ENCODE measurements at places on chromosomes 12 and 14.

- DNase-seq, result no peak
These were observed 33.5 kb upstream of the EVL start for GRCh38 chr14:100031506-100032281.

GRCh38 chr14:50932156-50932555 is 12.1 kb downstream of the PYGL start:
- no peak for DNase-seq

DNA sequence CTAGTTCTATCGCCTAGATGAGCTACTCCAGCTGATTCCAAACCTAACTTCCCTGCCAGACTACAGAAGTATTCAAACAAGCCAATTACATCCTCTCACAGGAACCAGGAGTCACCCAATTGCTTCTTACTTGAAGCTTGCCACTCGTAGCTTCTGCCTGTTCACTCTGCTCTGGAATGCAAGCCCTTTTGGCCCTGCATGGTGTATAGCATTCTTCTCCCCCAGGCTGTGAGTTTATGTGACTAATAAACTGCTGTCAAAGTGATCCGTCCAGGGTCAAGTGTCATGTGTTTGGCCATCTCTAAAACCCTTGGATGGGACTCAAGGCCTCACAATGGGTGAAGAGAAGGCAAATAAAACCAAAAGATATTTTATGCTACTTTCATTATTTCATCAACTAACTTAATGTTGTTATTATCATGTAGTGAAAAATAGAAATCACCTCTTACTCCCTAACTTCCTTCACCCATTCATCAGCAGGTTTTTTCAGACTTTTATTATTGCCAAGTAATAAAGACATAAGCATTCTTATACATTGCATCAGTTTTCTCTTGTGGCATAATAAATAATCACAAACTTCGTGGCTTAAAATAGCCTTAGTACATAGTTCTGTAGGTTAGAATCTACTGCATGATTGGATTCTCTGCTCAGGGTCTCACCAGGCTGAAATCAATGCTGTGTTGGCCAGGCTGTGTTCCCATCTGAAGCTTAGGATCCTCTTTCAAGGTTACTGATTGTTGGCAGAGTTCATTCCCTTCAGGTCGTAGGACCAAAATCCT is 1981.7 kb upstream of the FLRT2 start:
- DNase-seq, result no peak

GRCh38 chr12:63997198-63997597 is 152.7 kb downstream of the SRGAP1 start:
- no peak for DNase-seq

DNA sequence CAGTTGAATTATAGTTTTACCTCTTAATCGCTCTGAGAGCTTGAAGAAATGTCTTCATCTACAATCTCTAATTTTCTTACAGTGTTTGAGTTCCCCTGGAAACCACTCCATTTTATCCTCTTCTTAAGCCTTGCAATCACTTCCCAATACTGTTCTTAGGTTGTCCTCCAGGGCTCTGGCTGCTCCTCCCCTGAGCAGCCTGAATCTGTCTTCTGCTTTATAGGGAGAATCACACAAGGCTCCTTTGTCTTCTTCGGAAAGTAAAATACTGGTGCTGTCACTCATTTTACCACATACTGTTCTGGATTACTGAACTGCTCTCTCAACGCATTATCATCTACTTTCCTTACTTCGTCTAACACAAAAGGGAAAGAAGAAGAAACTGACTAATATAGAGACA is 133.7 kb downstream of the MDGA2 start:
- no peak for DNase-seq

GRCh38 chr14:99706107-99706900 is 22.2 kb downstream of the CYP46A1 start:
- no peak for DNase-seq

DNA sequence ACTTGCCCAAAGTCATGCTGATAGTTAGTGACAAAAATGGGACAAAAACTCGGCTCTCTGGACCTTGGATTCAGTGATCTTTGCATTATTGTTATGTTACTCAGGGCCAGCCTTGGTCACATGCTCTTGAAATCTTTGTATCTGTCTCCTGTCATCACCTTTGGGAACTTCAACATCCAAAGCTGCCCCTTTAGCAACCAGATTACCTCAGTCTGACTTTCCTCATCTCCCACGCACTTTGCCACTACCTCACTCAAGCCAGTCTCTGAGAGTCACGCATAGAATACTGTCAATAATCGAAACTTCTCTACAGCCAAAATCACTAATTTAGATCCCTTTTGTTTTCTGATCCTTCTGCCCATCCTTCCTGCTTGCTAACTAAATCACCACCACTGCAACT is 90.8 kb upstream of the DAAM1 start:
- DNase-seq, result no peak

DNA sequence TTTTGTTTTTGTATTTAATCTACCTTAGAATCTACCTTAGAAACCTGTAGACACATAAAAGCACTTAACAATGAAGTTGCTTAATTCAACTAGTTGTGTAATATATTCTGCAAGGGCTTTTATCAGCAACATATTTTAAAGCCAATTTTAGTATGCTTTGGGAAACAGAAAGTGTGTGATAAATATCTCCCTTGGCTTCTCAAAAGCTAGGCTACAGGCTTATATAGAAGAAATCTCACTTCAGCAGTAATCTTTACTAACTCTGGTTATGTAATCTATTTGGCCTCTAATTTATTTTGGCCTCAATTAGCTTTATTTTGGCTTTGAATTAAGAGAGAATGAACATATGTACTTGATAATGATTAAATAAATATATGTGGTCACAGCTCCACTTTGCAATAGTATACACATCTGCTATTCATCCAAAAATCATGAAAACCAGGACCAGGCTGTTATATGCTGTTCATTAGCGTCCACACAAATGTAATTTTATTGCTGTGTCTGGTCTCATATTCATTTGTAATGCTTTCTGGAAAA is 37.2 kb downstream of the LRP6 start:
- no peak for DNase-seq

GRCh38 chr12:52533686-52534470 is 13.7 kb upstream of the KRT5 start:
- DNase-seq, result no peak

DNA sequence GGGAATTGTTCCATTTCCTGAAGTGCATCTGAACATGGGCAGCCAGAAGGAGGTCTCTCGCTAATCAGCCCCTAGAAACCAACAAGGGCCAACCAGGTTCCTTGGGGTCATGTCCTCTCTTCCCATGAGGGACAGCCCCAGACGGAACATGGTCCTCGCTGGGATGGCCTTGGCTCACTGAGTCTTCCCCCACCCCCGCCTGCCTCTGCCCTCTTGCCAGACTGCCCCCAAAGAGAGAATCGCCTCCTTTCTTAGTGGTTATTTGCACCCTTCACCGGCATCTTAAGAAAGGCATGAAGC is 36.4 kb downstream of the CD9 start:
- DNase-seq, result no peak

DNA sequence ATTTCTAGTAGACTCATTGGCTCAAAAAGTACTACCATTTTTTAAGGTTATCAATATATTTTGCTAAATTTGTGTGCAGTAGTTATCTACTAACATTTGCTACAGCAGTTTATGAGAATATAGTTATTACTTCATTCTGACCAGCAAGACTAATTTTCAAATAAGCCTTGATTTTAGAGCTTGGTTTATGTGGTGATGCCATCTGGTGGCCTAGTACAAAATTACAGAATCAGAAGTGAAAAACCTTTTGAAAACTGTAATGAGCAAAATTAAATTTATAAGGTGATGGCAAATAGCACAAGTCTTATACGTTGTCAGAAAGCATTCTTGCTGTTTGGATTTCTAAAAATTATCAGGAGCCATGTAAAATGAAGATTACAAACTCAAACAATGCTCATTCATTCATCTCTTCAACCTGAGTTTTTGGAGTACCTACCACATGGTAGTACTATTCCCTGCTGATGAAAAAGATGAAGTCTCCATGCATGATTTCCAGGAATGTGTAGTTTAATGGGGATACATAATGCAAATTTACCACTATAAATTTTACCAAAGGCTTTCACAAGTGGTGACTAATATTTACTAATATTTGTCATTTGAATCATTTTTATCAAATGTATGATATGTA is 51.0 kb downstream of the MAGOHB start:
- DNase-seq, result no peak

- no peak for DNase-seq
These were observed 23.5 kb downstream of the FGF23 start for GRCh38 chr12:4356041-4356327.

DNA sequence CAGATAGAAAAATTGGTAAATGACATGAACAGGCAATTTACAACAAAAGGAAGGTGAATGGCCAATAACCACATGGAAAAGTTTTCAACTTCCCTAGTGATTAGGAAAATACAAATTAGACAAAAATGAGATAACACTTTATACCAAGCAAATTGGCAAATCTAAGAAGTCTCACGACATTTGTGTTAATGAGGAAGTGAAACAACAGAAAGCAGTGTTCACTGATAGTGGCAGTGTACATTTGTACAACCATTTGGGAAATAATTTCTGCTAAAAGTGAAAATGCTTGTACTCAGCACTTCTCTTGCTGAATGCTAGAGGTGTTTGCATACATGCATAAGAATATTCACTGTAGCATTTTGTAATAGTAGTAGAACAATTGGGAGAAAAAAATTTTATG is 126.6 kb downstream of the LLPH start:
- DNase-seq, result no peak

GRCh38 chr14:64704143-64704742 is at the start of gene PLEKHG3:
PLEKHG3 (plus strand) TSS chr14:64704424; CDS start chr14:64727632, 23,208 bp downstream.
- DNase-seq, result no peak

- no peak for DNase-seq
These were observed 369.0 kb upstream of the TMTC1 start for GRCh38 chr12:30152705-30153104.

- DNase-seq, result no peak
These were observed 103.8 kb downstream of the SLC16A7 start for GRCh38 chr12:59699421-59700152.

GRCh38 chr12:94225947-94226630 is 77.7 kb downstream of the PLXNC1 start:
- DNase-seq, result no peak

DNA sequence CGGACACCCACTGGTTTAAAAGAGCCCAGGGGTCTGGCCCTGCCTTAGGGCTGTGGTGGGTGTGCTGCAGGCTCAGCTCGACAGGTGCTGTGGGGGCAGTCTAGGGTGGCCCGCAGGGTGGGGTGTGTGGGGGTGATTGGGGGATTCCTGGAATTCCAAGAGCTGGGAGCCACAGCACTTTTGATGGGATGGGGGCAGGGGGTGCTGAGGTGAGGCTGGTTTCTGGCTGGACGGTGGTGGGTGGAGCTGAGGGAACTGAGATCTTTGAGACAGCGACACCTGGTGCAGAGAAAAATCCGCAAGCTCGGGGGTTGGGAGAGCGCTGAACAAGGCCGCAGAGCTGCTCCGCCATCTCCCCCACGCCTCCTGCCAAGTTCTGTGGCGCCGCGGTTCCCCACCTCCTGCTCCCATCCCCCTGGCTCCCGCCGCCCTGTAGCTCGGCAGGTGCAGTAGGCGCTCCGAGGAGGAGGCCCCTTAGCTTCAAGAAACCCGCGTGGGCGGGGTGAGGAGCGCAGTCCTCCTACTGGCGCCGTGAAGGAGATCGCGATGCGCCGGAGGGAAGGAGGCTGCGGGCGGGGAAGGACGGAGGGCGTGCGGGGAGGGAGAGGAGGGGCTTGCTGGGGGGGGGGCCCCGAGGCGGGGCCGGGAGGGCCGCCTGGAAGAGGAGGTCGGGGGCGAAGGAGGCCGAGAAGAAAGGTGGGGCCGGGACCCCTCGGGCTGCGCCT is 1.3 kb upstream of the TEDC1 start:
- DNase-seq, result peak; percentile 79

DNA sequence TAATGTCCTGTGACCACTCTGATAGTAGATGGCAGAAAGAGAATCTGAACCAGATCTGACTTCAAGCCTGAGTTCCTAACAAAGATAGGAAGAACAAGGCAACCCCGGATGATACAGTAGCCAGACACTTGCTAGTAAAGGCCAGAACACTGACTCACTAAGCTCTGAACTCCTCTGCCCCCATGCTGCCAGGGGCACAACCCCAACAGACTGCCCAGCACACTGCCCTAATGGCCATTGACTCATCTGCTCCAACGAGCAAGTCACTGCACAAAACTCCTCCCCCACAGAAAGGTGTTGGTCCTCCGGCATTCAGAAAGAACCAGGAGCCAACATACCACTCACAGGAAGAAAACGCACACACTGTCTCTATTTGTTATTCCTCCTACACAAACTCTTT is 179.6 kb upstream of the NUDT4 start:
- no peak for DNase-seq

- no peak for DNase-seq
These were observed 15.0 kb upstream of the CACNA2D4 start for GRCh38 chr12:1933342-1934051.

GRCh38 chr12:31861360-31861759 is 97.9 kb upstream of the RESF1 start:
- no peak for DNase-seq

GRCh38 chr12:4779749-4780148 is 59.5 kb downstream of the GALNT8 start:
- no peak for DNase-seq

DNA sequence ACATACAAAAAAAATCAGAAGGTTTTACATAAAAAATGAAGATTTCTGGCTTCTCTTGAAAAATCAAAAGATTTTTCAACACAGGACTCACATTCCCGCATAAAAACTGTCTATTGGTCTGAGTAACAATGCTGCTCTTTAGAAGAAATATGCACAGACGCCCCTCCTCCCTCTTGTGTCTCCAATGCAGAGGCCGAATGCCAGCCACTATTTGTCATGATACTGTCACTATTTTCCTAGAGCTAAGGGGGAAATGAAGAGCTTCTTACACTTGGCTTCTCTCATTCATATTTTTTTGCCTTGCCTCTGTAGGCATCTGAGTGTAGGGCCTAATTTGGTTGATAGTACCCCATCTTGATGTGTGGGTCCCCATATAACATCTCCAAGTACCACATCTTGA is 98.0 kb downstream of the BBS10 start:
- no peak for DNase-seq

DNA sequence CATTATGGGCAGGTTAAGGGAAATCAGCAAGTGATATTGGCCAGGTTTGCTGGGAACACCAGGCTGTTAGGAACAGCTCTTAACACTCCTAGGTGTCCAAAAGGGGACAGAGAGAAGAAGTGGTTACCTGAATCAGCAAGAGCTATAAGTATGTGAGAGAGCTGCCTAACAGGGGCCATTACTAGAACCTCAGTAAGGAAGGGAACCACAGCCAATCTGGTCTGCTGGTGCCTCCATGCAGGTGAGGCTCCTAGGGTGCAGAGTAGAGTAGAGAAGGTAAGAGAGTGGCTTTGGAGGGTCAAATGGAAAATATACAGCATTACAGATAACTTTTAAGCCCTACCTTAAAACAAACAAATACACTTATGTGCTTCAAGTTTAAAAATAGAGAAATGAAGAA is 36.6 kb upstream of the CCT2 start:
- no peak for DNase-seq

DNA sequence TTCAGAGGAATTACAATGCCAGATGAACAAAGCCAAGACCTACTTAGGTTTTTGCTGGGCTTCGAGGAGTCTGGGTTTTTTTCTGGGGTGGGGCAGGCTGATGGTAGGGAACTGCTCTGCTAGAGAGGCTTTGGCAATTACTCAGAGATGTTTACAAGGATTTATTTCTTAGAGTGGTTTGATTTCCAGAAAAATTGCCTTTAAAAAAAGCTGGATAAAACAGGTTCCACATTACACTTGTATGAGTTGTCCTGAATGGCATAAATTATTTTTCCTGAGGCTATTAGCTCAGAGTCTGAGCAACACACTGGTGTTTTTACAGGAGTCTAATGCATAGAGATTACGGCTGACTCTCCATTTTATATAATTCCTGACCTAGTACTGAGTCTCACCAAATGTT is 118.5 kb upstream of the FRMD6 start:
- no peak for DNase-seq
